ENCODE measurements at places on chromosomes 4 and X.

GRCh38 chr4:89024051-89024675 is 32.8 kb downstream of the FAM13A start:
- peak; percentile 64 for DNase-seq

DNA sequence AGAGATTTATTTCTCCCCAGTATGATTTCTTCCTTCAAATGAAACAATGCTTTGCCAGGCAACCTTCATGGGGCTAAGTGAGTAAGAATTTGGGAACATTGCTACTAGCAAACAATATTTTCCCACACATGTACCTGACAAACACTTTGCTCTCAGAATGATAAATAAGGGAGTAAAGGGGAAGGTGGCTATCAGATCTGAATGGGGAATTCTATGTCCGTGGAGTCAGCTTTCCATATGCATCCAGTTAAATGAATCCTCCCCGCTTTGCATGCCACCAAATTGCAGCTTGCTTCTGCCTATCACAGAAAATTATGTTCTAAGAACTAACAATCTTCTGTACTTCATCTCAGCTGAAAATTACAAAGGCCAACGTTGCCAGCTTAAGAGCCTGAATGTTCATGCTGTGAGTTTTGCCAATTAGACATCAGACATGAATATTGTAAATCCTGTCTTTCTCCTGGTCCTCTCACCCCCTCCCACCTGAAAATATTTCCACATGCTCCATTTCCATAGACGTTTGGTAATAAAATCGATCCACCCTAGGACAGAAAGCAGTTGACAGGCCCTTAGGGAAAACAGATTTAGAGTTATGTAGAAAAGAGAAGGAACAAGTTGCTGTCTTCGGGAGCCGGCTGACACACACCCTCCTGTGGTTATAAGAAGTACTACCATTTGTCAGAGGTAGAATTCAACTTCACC is 6.3 kb downstream of the MEPE start:
- DNase-seq, result no peak

DNA sequence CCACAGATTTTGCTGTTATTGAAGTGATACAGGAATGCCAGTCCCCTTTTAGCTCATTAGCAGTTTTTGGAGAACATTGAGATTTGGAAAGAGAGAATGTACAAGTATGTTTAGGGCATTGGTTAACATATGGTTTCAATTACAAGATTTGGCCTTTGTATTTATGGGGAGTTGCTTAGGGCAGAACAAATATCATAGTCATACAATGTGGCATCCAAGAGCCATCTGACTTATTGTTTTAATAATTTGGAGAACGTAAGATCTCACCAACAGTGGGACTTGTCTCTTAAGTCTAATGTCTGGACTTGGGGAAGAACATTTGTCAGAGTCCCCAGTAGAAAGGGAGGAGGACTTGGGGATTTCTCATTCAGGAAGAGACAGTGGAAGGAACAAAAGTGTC is 166.1 kb downstream of the STK32B start:
- no peak for DNase-seq

- no peak for DNase-seq
Observed at GRCh38 chr4:107196312-107196711, 160.2 kb upstream of the DKK2 start.

- DNase-seq, result no peak
Observed at GRCh38 chr4:41294445-41295062, 37.8 kb downstream of the UCHL1 start.

DNA sequence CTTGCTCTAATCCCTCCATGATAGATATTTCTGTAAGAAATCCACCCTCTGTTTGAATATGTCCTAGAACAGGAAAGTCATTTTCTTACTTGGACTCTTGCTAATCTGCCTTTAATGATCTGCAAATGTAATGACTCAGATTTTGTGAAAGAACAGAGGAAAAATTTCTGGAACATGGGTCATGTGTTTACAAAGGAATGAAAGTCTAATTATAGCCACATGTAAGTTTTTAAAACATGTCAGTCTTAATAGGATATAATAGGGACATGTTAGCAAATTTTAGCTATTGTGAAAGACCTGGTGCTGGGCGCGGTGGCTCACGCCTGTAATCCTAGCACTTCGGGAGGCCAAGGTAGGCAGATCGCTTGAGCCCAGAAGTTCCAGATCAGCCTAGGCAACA is 47.6 kb downstream of the GRK4 start:
- no peak for DNase-seq

DNA sequence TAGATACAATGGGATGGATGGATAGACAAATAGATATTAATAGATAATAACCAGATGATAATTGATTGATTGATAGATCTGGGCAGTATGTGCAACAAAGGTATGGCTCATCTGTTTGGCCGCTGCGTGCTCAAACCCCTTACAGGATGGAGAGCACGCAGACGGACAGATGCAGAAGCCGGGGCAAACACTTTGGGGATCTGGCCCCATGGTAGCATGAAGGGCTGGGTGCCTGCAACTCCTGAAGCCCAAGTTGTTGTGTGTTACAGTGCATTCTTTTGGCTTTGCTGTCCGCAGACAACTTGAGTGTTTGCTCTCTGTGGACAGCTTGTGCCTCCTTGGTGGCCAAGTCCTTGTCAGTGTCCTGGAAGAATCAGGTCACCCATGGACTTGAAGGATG is 10.6 kb upstream of the DHRSX start:
- DNase-seq, result no peak

DNA sequence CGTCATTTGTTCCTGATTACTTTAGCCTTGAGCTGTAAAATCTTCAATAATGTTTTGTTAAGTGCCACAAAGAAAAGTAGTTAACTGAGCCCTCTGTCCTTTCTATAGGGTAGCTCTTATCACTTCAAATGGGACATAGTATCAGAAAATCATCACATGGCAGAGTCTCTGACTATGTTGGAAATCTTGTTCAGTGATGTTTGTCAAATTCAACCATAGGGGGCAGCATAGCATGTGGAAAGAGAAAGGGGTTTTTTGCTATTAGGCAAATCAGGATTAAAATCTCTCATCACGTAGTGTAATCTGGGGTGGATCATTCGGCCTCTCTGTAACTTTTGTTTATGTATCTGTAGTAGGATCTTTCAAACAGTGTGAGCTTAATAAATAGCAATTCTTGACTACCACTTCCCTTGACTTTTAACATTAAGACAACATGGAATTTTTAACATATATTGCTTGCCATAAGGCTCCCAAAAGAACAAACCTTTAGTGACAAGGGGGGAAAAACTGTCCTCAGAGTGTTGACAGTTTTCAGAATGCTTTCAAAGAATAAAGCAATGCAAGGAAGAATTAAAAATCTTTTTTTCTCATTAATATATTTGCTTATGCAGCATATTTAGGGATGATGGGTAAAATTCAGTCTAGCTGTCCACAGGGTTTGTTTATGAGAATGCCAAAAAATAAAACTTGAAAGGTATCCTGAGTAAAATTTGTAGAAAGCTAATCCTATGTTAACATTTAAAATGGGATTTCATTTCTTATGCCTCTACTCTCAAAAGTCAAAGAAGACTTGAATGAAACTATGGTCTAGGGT is 127.2 kb downstream of the FBXW7 start:
- DNase-seq, result peak; percentile 22

DNA sequence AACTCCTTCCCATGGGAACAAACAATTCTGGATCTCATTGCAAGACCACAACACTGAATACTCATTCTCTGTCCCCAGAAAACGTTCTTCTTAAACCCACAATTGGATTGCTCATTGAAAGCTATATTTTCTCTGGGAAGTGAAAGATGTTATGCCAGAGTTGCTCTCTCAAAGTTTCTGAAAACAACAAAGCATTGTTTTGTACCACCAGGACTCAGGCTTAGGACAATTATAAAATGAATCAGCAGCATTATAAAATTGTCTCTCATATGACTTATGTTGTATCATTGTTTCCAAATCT is 26.5 kb downstream of the TFDP3 start:
- DNase-seq, result no peak

GRCh38 chrX:153414856-153415510 is 3.7 kb downstream of the ZFP92 start:
- DNase-seq, result no peak

DNA sequence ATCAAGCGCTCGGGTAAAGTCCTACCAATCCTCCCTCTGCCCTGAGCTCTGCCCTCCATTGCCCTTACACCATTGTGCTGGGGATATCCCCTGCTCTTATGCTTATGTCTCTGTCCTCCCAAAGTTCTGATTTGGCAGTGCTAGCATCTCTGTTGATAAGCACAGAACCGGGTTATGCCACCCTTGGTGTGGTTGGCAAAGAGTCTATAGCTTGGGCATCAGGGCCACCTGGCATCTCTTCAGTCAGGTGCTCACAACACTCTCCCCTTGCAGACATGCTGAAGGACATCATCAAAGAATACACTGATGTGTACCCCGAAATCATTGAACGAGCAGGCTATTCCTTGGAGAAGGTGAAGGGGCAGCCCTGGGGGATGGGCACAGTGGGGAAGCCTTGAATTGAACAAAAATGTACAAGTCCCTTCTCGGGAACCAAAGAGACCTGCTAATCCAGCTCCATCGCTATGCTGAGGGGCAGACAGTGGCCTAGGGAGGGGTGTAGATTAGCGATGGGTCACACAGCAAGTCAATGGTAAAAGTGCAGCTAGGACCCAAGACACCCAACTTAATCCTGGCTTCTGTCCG is 3.8 kb downstream of the MAGED2 start:
- DNase-seq, result no peak

DNA sequence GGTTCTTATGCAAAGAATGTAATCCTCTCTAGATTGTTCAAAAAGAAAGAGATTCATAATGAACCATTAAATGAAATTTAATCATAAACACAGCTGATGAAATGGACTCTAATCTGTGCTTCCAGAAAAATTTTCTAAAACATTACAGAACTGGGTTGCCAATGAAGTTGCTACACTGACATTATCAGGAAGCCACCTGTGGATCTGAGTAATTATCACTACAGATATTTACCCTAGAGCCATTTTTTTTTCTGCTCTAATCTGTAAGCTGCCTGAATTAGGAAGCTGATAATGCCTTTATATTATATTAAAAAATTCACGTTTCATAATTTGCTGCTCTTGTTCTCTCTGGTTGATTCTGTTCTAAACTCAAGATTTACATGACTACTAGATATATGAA is 380.1 kb downstream of the GRIA2 start:
- no peak for DNase-seq

- DNase-seq, result no peak
Observed at GRCh38 chr4:90542216-90542615, 415.0 kb downstream of the CCSER1 start.

DNA sequence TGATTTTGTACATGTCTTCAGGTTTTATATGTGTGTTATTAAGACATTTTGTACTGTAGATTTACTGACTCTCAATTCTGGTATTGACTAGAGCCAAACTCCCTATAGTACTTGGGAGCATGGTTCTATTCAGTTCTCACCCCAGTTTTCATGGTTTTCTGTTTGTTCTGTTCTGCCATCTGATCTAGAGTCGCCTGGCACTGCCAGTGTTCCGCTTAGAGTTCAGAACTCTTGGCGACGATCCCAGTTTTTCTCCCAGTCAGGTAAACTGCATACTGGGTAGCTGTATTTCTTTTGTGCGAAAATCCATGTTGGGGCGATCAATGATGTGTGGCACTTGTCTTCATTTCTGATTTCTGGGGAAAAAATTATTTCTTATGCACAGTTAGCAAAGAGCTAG is 78.0 kb downstream of the PHOX2B start:
- no peak for DNase-seq

- no peak for DNase-seq
Observed at GRCh38 chr4:34365946-34366345, 1878.4 kb downstream of the ARAP2 start.
